ENCODE measurements at places on chromosomes 2 and 18.

DNA sequence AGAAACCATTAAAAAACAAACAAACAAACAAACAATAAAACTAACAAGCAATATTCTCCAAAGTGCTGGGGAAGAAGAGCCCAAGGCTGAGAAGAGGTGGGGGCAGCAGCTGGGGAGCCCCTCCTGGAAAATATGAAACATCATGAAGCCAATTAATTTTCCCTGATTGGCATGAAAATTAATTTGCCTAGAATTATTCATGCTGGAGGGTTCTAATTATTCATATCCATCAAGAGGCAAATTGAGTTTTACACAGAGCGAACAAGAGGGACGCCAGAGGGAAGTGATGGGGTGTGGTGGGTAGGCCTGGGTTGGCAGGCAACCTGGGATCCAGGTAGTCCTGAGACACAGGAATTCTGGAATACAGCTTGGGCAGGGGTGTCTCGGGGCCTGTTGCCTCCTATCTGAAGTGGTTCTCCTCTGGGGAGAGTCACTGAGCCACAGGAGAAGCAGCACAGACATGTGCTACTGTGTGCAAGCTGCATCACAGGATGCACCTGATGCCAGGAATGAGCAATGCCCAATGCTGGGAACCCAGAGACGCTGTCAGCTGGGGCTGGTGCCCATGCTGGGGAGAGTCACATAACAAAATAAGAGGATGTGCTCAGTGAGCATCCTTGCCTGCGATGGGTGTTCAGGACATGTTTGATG is 100.5 kb downstream of the TEX51 start:
- no peak for DNase-seq

- DNase-seq: no peak
Observed at GRCh38 chr18:5250603-5251002, 44.9 kb downstream of the ZBTB14 start.

DNA sequence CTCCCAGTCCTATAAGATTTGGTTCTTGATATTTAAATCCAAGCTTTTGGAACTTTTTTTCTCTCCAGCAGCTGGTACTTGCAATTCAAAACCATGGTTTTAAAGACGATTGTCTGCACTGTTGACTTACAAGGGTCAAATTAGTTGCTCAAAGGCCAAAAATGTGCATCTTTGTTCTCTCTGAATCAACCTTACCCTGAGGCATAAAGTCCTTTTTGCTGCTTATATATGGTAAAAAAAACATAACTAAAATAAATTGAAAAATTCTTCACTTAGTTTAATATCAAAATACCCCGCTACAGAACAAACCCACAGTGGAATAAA is 592.7 kb downstream of the XIRP2 start:
- no peak for DNase-seq

- no peak for DNase-seq
Observed at GRCh38 chr18:59690996-59691395, 6.2 kb downstream of the CCBE1 start.

- no peak for DNase-seq
Observed at GRCh38 chr18:46474487-46475389, 182.3 kb downstream of the LOXHD1 start.

GRCh38 chr2:54227798-54228197 is 28.2 kb downstream of the TSPYL6 start:
- no peak for DNase-seq

- DNase-seq: no peak
Observed at GRCh38 chr2:231470246-231470900, 6.1 kb upstream of the NCL start.

GRCh38 chr2:19747310-19748072 is 154.3 kb downstream of the TTC32 start:
- DNase-seq: no peak

GRCh38 chr2:25290811-25291495 is 50.8 kb downstream of the DNMT3A start:
- DNase-seq: no peak

- DNase-seq: peak; percentile 54
Observed at GRCh38 chr2:162011706-162012564, 62.1 kb downstream of the DPP4 start.

DNA sequence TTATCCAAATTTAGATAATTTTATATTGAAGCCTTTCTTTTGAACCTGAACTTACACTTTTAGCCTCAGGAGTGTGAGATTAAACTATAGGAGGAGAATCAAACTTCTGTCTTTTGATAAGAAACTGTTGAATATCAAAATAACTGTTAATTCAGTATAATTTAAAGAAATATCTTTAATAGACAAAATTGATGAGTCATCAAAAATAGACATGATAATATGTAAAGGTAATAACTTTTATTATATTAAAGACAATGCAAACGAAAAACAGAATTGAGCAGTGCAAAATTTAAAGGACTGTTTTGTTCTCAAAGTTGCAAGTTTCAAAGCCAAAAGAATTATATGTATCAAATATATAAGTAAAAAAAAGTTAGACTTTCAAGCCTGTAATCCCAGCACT is 2.0 kb upstream of the WDR35 start:
- DNase-seq: no peak

DNA sequence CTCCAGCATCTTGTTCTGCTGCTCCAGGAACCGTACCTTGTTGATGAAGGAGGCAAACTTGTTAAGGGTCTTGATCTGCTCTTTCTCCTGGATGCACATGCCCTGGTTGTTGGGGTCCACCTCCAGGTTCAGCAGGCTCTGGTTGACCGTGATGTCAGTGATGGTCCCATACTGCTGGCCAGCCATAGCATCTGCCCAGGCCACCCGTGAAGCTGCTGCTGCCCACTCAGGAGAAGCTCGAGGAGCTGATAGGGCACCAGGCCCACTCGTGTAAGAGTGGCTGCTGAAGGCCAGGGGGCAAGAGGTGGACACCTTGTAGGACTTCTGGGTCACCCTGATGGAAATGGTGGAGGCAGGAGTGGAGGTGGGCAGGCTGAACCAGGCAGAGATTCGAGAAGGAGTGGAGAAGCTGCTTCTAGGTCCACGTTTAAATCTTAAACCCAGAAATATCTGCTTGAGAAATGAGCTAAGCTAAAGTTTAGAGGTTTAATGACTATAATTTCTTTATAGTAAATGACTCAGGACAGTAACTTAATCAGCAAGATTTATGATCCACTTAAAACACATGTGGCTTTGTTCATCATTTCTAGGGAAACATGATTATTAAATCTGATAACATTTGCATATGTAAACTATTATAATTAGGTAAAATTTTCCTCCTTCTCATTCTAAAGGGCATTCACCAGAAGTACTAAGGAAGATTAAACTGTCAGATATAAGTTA is 358.7 kb upstream of the SETBP1 start:
- no peak for DNase-seq

DNA sequence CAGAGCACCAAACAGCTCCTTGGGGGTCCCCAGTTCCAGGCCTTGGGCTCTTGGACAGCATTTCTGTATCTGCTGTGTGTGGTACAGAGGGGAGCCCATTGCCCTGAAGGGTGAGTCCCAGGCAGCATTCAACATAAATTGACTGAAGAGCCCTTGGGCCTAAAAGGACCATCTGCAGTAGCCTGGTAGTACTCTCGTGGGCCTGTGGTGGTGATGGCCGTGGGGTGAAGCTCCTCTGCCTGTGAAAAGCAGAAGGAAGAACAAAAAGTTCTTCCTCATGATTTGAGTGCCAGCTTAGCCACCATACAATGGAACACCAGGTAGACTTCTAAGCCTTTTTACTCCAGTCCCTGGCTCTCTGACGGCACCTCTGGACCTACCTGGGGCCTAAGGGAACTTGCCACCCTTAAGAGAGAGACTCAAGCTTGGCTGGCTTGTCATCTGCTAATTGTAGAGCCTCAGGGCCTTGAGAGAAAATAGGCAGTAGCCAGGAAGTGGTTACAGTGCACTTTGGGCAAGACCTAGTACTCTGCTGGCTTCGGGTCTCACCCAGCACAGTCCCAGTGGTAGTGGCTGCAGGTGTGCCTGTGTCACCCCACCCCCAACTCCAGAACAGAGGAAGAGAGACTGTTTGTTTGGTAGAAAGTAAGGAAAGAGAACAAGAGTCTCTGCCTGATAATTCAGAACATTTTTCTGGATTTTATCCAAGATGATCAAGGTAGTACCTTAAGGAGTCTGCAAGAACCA is 84.6 kb upstream of the CERS6 start:
- peak; percentile 8 for DNase-seq

DNA sequence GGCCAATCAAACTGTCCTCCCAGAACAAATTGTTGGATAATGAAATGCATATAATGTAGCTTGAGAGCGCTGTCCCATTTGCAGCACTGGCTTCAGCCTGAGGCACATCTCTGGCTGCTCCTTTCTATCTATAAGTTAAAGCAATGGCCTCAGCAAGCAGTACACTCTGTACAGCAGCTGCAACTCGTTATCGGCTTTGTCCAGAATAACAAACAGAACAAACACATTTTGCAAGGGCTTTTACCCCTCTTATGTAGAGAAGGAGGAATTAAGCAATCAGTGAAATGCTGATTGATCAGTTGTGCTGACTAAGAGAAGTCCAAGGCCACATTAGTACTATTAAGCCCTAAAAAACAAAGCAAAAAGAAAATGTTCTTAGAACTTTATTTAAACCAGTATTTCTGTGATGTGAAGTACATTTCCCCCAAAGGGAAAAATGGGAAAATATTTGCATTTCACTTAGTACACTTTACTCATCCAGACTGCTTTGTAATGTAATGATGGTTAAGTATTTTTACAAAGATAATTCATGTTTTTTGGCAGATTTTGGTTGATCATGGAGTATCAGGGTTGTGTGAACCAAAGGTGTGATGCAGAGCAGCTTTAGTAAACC is 15.0 kb upstream of the CPS1 start:
- DNase-seq: no peak

DNA sequence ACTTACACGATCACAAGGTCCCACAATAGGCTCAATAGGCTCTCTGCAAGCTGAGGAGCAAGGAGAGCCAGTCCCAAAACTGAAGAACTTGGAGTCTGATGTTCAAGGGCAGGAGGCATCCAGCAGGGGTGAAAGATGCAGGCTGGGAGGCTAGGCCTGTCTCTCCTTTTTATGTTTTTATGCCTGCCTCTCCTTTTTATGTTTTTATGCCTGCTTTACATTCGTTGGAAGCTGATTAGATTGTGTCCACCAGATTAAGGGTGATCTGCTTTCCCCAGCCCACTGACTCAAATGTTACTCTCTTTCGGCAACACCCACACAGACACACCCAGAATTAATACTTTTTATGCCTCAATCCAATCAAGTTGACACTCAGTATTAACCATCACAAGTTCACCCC is 9.9 kb upstream of the GYPC start:
- DNase-seq: no peak

Measured in T-helper 1 cell (primary cell).